ENCODE measurements at places on chromosomes 5 and 9.

DNA sequence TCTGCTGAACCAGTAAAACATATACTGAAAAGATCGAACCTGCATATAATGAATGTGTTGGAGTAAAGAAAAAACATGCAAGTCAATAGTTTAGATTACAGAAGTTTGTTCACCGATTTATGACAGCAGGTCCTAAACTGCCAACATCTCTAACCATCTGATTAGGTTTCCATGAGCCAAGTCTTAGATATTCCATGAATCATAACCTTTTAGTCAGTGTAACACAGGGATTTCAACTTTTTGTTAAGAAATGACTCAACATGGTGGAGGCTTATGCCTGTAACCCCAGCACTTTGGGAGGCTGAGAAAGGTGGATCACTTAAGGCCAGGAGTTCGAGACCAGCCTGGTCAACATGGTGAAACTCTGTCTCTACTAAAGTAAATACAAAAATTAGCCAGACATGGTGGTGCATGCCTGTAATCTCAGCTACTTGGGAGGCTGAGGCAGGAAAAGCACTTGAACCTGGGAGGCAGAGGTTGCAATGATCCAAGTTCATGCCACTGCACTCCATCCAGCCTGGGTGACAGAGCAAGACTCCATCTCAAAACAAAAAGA, 38.7 kb downstream of the APC start:
- no peak for DNase-seq

- no peak for DNase-seq
Measured at GRCh38 chr9:107971241-107971640, 481.7 kb upstream of the KLF4 start.

DNA sequence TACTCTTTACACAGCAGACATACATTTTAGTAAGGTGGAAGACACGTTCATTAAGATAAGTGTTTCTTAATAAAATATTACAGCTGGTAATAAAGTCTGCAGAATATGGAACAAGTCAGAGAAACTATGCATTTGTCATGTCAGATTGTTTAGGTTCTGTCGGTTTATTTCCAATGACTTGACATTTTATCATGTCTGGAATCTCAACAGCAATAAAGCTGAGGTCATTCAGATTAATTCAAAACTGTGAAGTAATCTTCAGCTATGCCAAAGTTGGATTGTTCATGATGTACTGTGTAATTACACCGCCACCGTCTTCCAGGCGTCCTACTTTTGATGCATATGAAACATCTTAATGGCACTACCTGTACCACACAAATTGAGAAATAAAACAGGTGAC, 1032.6 kb downstream of the CDH12 start:
- no peak for DNase-seq

DNA sequence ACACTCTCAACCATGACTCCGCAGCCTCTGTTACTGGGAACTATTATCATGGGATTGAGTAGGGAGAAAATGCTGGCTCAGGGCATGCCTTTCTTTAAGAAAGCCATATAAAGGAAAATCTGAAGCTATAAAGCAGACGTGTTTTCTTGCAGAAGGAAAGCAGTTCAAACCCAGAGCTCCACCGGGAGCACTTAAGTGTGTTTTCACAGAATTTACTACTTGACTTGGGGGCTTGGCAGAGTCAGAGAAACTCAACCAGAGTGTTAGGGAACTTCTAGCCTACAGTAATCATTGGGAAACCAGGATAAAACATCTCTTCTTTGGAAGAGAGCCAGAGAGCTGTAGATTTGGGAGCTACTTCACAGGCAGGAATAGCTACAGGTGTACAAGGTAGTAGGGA, 283.4 kb upstream of the ADRA1B start:
- no peak for DNase-seq

GRCh38 chr5:73093943-73094342, 26.4 kb upstream of the TMEM171 start:
- no peak for DNase-seq

GRCh38 chr5:108642170-108642906, 105.4 kb upstream of the FER start:
- no peak for DNase-seq

- DNase-seq: no peak
Measured at GRCh38 chr5:125981016-125981415, 442.2 kb upstream of the GRAMD2B start.

DNA sequence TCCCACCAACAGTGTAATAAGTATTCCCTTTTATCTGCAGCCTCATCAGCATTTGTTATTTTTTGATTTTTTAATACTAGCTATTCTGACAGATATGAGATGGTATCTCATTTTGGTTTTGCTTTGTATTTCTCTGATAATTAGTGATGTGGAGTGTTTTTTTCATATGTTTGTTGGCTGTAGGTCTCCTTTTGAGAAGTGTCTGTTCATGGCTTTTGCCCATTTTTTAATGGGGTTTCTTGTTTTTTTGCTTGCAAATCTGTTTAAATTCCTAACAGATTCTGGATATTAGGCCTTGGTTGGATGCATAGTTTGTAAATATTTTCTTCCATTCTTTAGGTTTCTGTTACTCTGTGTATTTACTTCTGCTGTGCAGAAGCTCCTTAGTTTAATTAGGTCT, 445.4 kb upstream of the DAB2 start:
- DNase-seq: no peak

DNA sequence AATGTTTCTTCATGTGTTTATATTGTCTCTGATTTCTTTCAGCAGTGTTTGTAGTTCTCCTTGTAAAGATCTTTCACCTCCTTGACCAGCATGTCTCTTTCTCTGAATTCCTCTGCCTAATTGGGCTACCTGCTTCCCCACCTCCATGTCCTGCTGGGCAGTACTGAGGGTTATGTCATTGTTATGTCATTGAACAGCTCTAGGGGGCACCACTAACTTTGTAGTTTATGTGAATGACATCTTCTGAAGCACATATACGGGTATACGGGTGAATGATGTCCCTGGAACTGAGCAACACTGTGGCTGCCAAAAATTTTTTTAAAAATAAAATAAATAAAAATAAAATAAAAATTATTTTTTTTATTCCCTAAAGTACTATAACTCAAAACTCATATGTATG, 16.9 kb upstream of the SNCAIP start:
- DNase-seq: no peak

- no peak for DNase-seq
Measured at GRCh38 chr9:81344366-81344765, 345.0 kb downstream of the TLE1 start.

All from stimulated activated CD8-positive, alpha-beta memory T cell treated with anti-CD3 and anti-CD28 coated beads, Interleukin-4, amount 100 ng/mL, for 1 hour (primary cell).